ENCODE measurements at places on chromosomes 4 and X. TPM values are rescaled to one million over a fixed set of nuclear protein-coding genes. Genes with fewer than 3 reads are reported as not detected.

DNA sequence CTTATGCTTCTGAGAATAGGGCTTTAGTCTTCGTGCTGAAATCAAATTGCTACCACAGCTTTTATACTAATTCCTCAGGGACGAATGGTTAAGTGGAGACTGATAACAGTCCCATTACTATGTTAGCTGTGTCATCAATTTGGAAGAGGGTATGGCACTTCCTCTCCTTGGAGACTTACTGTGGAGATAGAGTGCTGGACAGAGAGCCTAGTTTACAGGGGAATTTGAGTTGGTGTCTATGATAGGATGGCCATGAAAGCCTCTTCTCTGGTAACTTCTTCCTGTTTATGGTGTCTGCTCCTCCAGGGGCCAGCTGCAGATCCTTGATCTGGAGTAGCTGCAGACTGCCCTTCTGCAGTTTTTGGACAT is 167.7 kb downstream of the ZNF518B start:
- no peak for ATAC-seq

DNA sequence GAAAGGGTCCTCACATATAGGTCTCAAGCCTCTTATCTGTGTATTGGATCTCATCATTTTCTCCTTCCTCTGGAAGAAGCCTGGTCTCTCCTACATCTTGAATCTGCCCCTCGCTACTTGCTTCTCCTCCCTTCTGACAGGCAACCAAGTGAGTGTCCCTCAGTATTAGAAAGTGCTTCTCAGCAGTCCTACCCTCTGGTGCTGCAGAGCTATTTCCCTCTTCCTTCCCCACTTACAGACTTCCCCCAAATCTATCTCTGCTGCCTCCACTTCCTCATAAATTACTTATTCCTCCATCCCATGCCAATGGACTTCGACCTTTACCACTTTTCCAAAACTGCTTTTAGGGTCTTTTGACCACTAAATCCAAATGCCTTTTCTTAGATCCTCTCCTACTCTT is 129.1 kb upstream of the NAP1L5 start:
- no peak for ATAC-seq

- no peak for ATAC-seq
Observed at GRCh38 chrX:40227125-40227524, 129.4 kb upstream of the BCOR start.

DNA sequence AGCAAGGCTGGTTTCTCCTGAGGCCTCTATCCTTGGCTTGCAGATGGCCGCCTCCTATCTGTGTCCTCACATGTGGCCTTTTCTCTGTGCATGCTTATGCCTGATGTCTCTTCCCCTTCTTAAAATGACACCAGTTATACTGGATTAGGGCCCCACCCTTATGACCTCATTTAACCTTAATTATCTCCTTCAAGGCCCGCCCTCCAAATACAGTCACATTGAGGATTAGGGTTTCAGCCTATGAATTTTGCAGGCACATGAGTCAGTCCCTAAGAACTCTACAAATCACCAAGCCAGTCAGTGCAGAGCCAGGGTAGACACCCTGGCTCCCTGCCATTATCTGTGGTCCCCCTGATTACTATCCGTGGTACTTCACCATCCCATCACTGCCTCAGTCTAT is 51.6 kb downstream of the MAML3 start:
- peak; percentile 25 for ATAC-seq

DNA sequence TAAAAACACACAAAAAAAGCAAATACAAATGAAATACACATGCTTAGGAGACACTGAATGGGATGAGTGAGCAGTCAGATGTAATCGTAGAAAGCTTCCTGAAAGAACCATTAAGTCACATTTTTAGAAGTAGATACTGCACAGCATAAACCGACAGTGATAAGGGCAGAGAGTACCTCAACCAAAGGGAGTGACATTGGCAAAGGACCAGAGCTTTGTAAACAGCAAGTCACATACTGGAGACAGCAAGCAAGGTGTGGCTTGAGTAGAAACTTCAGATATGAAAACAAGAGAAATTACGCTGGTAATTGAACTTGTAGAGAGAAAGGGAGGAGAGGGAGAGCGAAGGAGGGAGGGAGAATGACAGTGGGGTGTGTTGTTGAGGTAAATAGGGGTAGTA is 92.0 kb downstream of the CHRDL1 start:
- no peak for ATAC-seq

GRCh38 chrX:111779582-111779981 is 96.4 kb upstream of the TRPC5OS start:
- ATAC-seq, result no peak

DNA sequence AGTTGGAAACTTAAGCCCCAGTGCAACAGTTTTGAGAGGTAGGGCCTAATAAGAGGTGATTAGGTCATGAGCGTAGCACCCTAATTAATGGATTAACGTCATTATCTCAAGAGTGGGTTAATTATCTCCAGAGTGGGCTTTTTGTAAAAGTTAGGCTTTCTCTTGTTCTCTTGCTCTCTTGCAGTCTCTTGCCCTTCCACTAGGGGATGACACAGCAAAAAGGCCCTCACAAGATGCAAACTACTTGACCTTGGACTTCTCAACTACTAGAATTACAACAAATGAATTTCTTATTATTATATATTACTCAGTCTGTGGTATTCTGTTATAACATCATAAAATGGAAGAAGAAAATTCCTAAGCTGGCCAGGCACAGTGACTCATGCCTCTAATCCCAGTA is 22.1 kb upstream of the NDST3 start:
- no peak for ATAC-seq

DNA sequence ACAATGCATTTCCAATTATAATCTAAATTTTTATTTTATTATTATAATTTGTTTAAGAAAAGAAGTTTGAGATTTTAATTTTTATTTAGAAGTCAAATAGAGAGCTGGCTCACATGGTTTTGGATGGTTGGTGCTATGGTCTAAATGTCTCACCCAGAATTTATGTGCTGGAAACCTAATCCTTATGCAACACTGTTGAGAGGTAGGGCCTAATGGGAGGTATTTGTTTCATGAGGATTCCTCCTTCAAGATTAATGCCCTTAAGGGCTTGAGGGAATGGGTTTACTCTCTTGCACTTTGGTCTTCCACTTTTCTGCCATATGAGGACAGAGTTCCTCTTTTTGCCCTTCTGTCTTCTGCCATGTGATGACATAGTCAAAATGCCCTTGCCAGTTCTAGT is 960.5 kb upstream of the IGFBP7 start:
- ATAC-seq, result no peak

GRCh38 chrX:122517786-122518185 is 666.3 kb upstream of the GRIA3 start:
- ATAC-seq, result no peak

DNA sequence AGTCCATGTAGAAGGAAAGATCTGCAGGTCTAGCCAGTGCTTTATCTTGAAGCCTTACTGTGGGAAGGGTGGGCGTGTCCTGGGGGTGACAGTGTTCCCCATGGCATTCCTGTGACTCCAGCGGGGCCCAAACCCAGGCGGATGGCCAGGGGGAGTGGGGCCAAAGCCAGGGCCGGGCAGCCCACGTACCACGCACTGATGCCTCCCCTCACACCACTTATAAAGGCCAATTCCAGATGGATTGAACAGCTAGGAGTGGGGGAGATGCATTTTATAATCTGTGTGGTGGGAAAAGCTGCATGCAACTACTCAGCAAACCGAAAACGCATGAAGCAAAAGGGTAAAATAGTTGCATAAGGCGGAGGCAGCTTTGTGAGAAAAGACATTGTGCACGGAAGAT is 36.4 kb downstream of the NELFA start:
- no peak for ATAC-seq

DNA sequence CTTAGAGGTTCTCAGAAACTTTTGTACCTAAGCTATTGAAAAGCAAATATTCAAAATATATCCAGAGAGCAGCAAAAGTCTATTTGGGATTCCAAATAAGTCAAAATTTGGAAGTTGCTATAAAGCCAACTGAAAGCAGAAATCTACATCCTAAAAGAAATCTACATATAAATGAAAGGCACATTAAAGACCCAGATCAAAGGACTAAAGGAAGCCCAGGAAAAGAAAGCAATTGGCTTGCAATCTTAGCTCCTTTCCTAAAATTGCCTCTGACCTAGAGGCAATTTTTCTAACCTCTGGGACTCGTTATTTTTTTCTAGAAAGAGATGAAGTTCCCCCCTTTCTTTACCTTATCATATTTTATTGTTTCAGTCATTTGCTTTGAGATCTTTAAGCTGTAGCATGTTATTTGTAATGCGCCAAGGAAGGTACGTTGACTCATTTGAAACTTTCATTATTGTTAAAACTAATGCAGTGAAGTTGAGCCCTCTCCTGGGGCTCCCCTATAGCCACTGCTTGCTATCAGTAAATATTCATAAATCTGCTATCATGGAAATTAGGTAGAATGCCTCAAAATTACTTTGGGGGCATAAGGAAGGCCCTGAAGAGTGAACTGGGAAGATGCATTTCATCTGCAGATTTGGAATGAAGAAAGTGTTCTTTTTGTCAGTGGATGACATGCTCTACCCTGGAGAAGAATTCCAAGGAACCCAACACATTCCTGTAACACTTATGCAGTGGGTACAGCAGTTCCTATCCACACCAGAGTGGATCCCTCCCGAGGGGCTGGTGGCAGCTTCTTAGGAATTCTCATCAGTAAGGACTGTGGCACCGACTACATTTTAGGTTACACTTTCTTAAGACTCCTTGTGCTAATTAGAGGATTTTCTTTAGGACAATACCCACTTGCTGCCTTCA is 177.8 kb upstream of the IGFBP7 start:
- ATAC-seq, result no peak

GRCh38 chrX:72141372-72142004 is 9.8 kb upstream of the RTL5 start:
- ATAC-seq, result peak; percentile 70

DNA sequence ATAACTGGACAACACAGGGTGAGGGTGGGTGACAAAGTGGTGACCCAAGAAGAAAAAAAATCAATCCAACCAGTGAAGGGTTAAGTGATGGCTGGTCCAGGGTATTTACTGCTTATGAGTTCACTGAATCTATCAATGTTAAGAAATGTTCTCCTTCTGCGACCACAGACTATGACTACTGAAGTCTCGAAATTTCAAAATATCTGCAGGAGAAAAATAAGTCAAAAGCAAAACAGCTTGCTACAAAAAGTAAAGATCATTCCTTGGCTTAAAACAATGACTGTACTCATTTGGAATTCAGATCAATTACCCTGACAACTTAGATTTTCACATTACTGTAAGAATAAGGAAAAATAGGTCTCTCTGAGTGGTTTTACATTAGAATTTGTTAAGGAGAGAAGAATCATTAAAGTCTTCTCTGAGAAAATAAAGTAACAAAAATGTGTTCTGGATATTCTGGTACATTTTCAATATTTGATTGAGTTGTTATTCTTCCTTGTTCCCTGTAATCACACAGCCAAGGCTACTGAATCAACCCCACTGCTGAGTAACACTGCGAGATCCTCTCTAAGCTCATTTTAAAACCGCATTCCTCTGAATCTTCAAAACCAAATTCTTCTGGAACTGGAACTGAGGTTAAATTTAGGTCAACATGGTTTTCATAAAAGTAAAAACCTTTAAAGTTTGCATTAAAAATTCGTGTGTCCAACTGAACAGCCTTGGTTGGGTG is 22.7 kb downstream of the SMPX start:
- no peak for ATAC-seq

DNA sequence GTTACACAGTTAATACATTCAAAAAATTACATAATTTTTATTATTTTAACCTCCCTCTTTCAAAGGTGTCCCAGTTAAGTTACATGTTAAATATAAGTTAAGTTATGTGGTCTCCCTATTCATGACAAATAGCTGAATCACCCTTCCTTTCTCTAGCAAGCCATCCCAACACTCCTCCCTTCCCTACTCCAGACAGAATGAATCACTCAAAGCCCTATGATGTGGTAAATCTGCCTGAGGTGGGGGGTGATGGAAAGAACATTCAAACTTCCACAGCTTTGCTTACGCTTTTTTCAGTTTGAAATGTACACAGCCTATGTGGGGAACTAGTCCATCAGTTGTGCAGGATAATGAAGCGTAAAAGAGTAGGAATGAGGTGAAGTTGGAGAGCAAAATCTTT is 90.2 kb downstream of the CXCL13 start:
- peak; percentile 24 for ATAC-seq

GRCh38 chrX:137234651-137235402 is 201.0 kb upstream of the GPR101 start:
- ATAC-seq, result no peak

GRCh38 chrX:118221270-118221669 is 104.7 kb upstream of the KLHL13 start:
- no peak for ATAC-seq

DNA sequence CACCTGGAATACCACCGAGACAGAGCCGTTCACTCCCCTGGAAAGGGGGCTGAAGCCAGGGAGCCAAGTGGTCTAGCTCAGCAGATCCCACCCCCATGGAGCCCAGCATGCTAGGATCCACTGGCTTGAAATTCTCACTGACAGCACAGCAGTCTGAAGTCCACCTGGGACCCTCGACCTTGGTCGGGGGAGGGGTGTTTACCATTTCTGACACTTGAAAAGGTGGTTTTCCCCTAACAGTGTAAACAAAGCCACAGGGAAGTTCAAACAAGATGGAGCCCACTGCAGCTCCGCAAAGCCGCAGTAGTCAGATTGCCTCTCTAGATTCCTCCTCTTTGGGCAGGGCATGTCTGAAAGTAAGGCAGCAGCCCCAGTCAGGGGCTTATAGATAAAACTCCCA is 243.2 kb downstream of the RASL11B start:
- no peak for ATAC-seq

DNA sequence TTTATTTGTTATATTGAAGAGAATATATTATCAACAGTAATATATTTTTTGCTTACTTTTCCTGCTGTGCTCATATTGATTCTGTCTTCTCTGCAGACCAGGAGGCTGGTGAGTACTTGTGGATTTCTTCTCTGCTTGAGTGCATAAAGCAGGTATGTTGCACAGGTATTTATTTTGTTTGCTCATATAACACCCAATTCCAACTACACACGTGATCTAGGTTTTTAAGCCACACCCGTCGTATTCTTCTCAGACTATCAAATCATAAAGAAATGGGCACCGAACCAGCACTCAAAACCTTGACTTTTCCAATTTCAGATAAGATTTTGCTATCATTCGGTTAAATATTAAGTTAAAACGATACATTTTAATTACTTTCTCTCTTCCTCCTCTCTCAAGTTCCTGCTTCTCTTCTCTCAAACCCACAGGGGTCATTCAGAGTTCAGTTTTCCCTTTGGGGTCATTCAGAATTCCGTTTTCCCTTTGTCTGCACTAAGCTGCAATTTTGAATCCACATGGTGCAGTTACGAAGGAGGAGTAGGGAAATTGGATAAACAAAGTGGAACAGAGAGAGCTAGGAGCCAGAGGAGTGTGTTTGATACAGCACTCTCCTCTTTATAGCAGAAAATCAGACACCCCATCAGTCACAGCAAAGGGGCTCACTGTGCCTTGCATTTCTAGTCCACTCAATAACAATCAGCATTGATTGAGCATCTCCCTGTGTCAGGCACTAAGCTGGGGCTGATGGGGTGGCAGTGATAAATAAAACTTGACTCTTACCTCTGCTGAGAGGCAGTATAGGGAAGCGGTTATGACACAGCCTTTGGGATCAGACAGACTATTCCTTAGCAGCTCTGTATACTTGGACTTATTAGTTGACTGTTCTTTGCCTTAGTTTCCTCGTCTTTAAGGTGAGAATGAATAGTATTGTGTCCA is at the start of gene ADH1C:
Gene ADH1C (minus strand): TSS at position 145 of the 936 bp plus-strand sequence. CDS start 71 bp downstream, at position 74.
- no peak for ATAC-seq

The TMSB15A gene
- total RNA-seq, result 0.56 TPM

The SGMS2 gene
- 0.19 TPM for total RNA-seq

The FAM133A gene
- not detected for total RNA-seq

The C4orf50 gene
- 0.34 TPM for total RNA-seq

The PPP1R2C gene
- not detected for total RNA-seq

The PDCL2 gene
- total RNA-seq, result not detected

The FRMD7 gene
- total RNA-seq, result not detected

The F9 gene
- not detected for total RNA-seq

The SHROOM4 gene
- total RNA-seq, result not detected

The ADH6 gene
- not detected for total RNA-seq
